ENCODE measurements at places on chromosomes 6 and 20.

DNA sequence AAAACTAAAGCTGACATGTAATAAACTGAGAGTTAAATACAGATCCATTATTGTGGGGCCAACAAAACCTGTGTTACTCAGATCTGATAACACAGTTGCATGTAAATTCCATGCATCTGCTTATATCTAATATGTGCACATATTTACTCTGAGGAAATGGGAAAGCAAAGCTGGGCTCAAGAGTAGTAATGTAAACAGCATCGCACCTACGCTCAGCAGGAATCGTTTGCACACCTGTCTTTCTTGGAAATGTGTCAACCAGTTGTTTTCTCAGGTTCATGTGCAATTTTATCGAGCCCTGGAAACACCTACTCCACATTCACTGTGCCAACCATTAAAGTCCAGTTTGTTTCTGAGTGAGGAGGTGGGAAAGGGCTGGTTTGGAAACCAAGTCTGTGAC lies 80.3 kb upstream of the CNKSR3 start:
- DNase-seq, result no peak

DNA sequence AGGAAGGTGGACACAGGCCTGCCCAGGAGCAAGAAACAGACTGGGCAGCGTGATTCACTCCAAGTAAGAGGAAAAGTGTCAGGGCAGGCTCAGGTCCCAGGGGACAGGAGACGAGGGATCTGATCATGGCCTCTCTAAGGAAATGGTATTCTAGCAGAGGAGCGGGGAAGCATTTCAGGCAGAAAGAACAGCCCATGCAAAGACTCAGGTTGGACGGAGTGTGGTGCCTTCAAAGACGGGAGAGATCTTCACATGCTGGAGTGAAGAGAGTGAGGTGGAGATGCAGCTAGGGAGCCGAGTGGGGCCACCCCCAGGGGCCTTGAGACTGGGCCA lies 161.1 kb downstream of the SYCP2 start:
- DNase-seq, result no peak

DNA sequence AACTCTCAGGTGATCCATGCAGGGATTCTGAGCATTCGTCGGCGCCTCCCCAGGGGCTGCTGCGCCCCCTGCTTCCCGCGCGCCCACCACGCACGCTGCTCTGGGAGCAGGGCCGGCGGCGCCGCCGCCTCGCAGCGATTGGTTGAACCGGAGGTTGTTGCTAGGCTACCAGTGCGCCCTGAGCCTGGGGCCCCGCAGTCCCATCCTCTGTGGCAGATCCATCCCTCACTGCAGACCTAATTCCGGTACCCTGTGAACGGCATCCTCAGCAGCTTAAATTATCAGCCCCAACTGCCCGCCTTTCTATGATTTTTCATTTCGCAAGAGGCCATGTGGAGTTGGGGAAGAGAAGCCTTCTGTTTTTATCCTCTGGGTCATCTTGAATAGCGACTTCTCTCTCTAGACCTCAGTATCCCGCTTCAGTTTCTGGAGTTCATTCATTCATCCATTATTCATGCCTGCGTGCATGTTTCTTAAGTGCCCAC lies 15.4 kb downstream of the PNPLA1 start:
- DNase-seq, result no peak

- no peak for DNase-seq
Observed at GRCh38 chr6:157967020-157967419, 14.6 kb upstream of the SYNJ2 start.

DNA sequence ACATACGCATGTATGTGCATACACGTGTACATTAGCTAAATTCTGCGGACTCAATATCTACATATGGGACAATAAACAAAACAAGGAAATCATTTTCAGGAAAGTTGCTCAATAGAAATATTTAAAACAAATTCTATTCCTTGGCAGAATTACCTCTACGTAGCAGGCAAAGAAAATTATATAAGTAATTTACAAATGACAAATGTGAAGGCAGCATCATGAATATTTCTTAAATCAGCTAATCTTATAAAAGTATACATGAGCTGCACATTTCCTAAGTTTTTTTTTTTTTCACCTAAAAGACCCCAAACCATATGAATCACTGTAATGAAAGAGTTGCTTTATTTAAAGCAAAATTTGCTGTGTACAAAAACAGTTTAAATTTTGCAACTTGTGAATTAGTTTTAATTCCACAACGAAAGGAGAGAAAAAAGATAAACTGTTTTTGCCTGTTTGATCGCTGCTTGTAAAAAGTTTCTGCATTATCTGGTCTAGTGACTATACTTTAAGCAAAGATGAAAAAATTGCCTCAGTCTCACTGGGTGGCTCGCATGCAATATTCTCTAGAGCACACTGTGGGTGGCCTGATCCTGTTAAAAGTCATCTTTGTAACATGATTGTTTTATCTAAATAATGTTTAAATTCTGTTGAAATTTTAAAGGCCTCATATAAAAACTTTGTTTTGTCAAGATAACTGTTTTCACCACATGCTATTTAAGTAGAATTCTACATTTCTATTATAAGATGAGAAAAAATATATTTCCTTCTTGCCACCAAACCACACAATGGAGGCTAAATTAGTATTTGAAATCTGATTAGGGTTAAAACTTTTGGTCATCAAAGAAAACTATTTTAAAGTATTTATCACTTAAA lies 57.1 kb downstream of the HUS1B start:
- DNase-seq, result no peak

GRCh38 chr6:32529697-32530430 lies at the start of gene HLA-DRB5:
HLA-DRB5 (minus strand) TSS chr6:32530287; CDS start chr6:32530224, 63 bp downstream.
- DNase-seq, result no peak

DNA sequence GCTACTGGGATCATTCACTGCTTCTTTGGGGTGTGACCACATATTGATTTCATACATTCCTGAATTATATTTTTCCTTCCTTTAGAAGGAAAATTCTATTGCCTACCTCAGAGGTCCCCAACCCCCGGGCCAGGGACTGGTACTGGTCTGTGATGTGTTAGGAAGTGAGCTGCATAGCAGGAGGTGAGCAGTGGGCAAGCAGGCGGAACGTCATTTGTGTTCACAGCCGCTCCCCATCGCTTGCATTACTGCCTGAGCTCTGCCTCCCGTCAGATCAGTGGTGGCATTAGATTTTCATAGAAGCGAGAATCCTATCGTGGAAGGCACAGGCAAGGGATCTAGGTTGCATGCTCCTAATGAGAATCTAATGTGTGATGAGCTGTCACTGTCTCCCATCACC lies 107.3 kb downstream of the PHACTR1 start:
- no peak for DNase-seq

GRCh38 chr20:53695797-53696527 lies 102.3 kb upstream of the ZNF217 start:
- no peak for DNase-seq

DNA sequence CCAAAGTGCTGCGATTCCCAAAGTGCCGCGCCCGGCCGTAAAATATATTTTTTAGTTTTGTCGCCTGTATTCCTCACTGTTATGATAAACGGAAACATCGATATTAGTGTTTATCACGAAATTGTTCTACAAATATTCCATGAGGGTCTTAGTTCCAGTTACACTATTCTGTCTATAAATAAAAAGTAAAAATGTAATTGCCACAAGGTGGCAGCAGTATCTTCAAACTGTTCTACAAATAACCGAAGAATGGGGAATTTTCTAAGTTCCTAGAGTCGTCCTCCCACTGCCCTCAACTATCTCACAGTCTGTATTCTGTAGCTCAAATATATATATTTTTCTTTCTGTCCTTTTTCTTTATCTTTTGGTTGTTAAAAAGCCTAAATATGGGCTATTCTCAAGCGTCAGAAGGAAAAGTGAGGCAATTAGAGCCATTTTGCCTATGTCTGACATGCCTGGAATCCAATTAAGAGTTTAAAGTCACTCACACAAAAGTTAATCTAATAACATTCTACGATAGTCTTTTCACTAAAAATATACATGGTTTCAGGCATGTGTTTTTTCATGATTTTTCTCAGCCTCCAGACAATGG lies 14.2 kb upstream of the FAM162B start:
- DNase-seq, result peak; percentile 48

GRCh38 chr6:33856655-33857054 lies 52.9 kb upstream of the MLN start:
- DNase-seq, result no peak

DNA sequence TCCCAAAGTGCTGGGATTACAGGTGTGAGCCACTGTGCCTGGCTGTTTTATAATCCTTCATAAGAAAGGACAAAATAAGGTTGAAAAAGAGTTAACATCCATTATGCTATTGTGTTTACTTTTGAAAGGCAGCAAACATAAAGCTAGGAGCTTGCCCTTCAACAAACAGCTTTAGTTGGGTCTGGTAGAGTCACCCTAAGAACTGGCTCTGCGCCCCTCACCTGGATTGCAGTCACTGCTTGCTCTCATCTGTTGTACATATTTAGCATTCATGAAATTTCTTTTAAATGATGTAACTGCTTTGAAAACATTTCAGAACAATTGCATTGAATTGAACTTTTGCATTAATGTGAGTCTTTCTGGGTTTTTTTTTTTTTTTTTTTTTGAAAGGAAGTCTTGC lies 38.9 kb downstream of the JARID2 start:
- no peak for DNase-seq

DNA sequence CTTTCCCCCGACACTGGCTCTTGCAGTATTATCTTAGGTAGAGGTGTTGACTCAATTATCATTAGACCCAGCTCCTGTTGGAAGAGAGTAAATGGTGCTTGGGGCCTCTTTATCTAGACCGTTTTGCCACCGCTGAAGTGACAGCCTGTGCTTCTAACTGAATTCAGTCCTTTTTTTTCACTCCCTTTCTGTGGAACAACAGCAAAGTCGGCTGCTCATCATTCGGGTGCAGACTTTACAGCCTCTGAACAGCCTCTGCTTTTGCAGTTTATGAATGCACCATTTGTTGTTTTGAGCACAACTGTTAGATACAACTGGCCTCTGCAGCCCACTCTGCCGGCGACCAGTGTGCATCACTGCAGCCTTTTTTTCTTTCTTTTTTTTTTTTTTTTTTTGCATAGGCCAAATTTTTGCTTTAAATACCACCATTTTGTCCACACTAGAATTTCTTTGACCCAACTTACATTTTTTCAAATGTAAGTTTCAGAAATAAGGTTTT lies 35.8 kb downstream of the RREB1 start:
- no peak for DNase-seq

DNA sequence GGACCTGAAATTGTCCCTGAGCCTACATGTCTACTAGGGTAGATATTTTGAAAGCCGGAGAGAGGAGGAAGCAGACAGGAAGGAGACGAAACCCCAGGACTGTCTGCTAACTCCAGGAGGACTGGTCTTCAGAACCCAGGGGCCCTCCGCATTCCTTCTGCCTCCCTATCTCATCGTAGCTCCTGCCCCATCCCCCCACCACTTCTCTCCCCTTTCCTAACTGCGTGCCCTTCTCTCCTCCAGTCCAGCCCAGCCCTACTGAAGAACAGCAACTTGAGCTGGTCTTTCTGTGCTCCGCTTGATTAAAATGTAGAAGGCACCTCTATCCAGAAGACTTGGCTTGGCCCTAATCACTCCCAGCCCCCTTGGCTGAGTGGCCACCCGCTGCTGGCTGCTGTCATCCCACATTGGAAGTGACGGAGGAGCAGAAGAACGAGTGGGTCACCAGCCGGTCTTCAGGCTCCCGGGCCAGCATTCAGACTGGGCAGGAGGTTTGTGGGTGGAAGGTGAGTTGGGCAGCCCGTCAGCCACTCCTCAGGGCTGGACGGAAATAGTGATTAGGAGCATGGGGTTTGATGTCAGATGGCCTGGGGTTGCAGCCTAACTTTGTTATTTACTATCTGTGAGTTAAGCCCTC lies 28.8 kb upstream of the ANGPT4 start:
- no peak for DNase-seq

- DNase-seq, result peak; percentile 34
Observed at GRCh38 chr6:14932485-14933182, 313.2 kb upstream of the JARID2 start.

- DNase-seq, result no peak
Observed at GRCh38 chr6:134589512-134589911, 271.6 kb upstream of the SGK1 start.

DNA sequence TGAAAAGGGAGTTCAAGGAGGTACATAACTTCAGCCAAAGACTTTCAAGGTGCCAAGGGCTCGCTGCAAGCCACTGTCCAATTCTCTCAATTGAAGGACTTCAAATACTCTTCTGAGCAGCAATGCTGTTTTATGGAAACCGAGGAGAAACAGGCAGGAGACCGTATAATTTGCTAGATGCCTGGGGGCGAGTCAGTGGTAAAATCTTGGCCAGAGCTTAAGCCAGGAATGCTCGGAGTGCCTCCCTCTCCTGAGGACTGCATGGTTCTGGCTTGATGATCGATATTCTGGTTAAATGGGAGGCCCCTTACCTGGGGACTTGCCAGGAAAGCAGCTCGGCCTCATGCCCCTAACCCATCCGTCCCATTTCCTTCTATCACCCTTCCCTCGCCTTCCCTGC lies 35.8 kb upstream of the NOP56 start:
- no peak for DNase-seq

- DNase-seq, result no peak
Observed at GRCh38 chr6:89035252-89036101, 45.1 kb upstream of the PNRC1 start.

- DNase-seq, result no peak
Observed at GRCh38 chr6:30709101-30709868, 7.8 kb downstream of the MDC1 start.

DNA sequence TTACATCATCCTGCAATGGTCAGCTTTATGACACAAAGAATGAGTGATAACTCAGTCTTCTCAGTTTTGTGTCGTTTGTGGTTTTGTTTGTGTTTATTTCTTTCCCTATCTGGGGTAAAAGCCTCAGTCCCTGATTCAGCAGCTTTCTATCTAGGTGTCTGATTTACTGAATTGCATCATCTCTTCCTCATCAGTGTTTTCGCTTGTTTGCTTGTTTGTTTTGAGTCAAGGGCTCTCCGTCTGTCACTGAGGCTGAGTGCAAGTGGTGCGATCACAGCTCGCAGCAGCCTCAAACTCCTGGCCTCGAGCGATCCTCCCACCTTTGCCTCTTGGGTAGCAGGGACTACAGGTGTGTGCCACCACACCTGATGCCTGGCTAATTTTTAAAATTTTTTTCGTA lies 548.9 kb downstream of the PRKN start:
- no peak for DNase-seq

- DNase-seq, result no peak
Observed at GRCh38 chr6:2999618-3000557, at the start of gene NQO2. NQO2 (plus strand) TSS chr6:2999894; CDS start chr6:3006553, 6,659 bp downstream.

DNA sequence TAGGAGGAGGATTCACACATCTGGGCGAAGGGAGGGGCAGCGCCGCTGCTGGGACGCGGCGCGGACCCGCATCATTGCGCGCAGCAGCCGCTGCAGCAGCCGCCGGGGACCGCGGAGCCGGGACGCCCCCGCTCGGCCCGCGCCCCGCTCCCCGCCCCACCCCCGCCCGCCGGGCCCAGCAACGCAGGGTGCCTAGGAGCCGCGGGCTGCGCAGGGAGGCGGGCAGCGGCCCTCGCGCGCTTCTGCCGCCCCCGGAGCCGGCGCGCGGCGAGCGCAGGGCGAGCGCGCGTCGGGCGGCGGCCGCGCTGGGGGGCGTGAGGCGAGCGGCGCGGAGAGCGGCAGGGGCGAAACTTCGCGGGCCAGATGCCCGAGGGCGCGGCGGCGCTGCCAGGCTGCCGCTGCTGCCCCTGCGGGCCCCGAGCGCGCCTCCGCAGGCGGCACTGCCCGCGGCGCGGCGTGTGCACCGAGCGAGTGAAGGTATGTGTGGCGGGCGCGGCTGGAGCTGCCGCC lies at the start of gene NKAIN2:
NKAIN2 (plus strand) TSS at position 362 of the 510 bp plus-strand sequence.
- DNase-seq, result no peak

Measured in SK-N-MC (cell line).